ENCODE measurements at places on chromosomes 7 and 10. TPM values are rescaled to one million over a fixed set of nuclear protein-coding genes. Genes with fewer than 3 reads are reported as not detected.

SLC13A1 gene
- total RNA-seq: not detected

CACNB2 gene
- total RNA-seq: under 0.01 TPM

DGKI gene
- 23.3 TPM for total RNA-seq

TMED4 gene
- total RNA-seq: 84.3 TPM
